ENCODE measurements at places on chromosomes 5 and 9. TPM values are rescaled to one million over a fixed set of nuclear protein-coding genes. Genes with fewer than 3 reads are reported as not detected.

Gene PLPP7
- not detected for total RNA-seq

Gene RANBP3L
- not detected for total RNA-seq

Gene ANXA2R
- total RNA-seq: 1.1 TPM

Gene PRSS3
- total RNA-seq: not detected

Gene AQP7
- not detected for total RNA-seq

Data from activated CD4-positive, alpha-beta T cell treated with anti-CD3 and anti-CD28 coated beads, Interleukin-2, amount 10 ng/mL, durations not matched to agents 24 days and 14 days (primary cell).